ENCODE measurements at places on chromosomes 11 and 22.

DNA sequence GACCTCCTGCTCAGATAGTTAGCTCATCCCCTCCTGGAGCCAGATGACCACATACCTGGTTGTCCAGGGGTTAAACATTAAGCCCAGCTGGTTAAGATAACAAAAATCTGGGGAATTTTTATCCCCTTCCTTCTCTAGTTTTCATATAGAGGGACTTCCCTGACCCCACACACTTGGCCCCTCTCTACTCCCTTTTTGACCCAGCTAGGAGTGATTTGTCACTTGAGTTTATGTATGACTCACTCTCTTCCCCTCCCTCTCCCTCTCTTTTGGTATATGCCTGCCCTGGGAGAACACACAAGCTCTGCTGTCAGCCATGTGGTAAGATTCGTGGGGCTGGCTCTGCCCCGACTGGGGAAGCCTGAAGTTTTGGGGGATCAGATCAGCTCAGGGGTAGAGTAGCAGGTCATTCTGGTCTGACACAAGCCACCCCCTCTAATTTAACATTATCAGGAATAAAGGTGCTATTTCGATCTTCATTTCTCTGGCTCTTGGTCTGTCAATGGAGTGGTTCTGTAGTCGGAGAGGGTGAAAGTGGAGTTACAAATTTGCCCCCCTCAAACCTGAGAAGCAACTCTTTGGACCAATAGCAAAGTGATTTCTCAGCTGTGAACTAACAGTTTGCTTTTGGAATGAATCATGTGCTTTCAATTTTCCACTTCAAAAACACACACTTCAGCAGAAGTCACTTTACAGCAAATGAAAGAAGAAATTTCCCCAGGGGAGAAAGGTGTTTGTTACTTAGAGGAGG, 415.3 kb upstream of the CADM1 start:
- no peak for DNase-seq

DNA sequence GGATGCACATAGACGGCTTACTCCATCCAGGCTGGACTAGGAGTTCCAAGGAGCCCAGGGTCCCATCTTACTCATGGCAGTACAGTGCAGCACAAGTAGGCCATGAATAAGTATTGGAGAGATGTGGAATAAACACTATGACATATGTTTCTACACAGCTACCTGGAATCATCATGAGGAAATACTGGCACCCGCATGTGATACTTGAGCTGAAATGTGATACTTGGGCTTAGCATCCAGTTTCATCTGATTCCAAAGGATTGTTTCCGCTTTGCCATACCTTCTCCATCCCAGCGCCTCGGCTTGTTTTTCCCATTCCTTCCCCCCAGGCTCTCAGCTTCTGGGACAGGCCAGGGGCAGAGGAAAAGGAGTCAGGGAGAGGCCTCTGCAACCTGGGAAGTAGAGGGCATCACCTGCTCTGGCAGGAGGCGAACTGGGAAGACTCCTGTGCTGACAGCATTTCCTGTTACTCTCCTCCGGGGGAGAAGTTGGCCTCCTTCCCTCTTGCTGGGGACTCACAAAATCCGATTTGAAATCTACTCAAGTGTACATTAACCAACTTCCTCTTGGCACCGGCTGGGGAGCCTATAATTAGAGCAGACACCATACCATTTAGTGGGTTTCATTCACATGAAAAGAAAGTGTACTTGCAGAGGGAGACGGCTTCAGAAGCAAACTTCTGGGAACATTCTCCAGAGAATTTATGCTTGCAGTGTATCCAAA, 187.8 kb downstream of the MIAT start:
- DNase-seq = no peak

DNA sequence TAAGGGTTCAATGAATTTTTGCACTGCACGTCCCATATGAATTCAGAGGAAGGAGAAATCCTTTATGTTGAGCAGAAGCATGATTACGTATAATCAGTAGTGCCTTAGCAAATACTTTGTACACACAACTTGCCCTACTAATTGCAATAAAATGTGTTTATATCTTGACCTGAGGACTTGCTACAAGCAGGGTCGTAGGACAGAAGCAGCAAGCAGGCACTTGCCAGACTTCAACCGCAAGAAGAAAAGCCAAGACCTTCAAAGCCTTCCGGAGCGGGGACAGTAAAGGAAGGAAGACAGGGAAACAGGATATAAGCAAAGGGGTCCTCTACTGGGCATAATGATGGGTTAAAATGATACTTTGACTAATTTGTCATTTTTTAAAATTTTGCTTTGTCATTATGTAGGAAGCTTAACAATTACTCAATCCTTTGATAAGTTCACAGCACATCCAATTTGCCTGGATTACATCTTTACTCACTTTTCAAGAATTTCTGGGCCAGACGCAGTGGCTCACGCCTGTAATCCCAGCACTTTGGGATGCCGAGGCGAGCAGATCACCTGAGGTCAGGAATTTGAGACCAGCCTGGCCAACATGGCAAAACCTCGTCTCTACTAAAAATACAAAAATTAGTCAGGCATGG, 23.2 kb upstream of the UBASH3B start:
- DNase-seq = no peak

GRCh38 chr11:63635762-63636465, 21.7 kb upstream of the PLAAT3 start:
- peak; percentile 75 for DNase-seq

- no peak for DNase-seq
Measured at GRCh38 chr11:67254798-67255197, 11.5 kb upstream of the GRK2 start.

DNA sequence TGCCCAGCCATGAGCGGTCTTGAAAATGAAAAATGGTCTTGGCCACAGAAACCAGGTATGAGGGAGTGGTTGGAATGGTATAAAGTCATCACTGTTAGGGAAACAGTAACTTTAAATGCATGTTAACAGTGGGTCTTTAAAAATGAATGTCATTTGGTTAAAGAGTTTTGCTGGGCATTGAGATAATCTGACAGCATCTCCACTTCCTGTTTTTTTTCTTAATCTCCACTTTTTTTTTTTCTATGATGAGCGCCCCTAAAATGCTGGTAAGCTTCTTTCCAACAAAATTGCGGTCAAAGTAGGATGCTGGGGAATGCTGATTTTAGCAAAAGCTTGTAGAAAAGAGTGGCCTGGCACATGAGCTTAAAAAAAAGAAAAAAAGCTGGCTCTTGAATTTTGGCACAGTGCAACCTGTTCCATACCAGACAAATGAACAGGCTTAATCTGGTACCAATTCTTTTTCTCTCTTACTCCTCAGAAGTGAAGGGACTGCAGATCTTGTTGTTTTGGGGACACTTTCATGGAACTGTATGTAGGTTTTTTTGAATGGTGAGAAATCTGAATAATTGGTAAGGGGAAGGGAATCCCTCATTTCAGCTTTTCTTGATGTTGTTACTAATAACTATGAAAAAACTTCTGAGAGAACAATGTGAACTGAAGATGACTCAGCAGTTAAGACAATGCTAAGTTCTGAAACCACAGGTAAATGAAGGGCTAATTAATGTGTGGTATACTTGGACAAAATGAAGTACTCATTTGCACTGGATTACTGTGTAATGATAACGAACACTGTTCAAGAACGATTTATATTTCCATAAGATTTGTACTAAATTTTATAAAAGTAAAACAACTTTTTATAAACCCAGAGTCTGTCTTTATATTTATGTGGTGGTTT, 3.1 kb upstream of the ARHGEF12 start:
- no peak for DNase-seq

DNA sequence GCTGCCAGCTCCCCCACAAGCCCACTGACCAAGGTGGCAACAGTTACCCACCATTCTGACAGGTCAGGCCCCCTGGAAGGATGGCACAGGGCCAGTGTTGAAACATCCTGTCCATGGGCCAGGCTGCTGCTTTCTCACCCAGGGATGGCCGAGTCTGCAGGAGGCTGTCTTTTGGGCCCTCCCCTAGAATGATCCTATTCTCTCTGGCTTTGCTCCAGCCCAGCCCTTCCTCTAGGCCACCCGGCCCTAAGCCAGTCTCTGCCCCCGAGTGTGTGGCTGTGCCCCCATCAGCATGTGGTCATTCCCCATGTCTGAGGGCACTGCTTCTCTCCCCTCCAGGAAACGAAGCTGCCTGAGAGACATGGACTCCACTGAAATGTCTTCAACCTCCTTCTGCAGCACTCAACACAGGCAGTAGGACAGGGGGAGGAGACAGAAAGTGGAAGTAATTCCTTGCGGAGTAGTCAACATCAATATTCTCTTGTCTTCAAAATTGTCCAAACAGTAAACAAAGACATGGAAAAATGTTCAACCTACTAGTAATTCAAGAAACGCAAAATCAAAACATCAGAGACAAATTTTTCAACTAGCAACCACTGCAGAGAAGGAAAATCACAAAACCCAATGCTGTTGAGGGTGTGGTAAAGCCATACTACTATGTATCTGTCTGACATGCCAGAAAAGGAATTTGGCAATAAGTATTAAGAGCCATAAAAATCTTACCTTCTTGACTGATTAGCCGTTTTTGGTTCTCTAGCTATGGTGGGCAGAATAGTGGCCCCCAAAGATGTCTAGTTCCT, 5.1 kb upstream of the SCARF2 start:
- no peak for DNase-seq

DNA sequence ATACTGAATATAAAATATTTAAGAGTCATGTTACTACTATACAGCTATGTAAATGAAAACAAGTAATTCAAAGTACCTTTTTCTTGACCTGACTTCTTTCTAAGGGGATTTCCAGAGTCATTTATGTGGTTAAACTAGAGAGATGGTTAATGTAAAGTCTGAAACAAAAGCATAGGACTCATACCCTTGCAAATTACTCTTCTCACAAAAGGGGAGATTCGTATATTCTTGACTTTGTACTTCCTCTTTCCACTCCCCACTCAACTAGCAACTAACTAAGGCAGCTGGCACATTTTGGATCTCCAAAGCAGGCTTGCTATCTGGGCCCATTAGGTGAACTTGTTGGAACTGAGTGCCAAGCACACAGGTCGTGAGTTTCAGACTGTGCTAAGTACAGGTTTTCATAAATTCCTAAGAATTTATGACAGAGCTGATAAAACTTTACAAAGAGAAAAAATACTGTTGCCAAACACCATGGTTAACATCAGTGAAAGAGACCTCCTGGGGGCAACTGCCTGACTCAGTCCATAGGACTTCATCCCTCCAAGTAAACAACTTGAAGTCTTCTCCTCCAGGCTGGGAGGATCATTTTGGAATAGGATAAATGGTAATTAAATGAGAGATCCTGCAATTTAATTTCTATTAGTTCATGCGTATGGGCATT, 77.0 kb upstream of the DDI1 start:
- DNase-seq = peak; percentile 47

GRCh38 chr11:23425381-23425780, 565.1 kb upstream of the CCDC179 start:
- peak; percentile 56 for DNase-seq

GRCh38 chr11:86483940-86484794, 109.5 kb downstream of the CCDC81 start:
- DNase-seq = peak; percentile 97
